ENCODE measurements at places on chromosomes 7 and 10. TPM values are rescaled to one million over a fixed set of nuclear protein-coding genes. Genes with fewer than 3 reads are reported as not detected.

- no peaks in the 10 kb centered on the region for H3K36me3 ChIP-seq
- DNase-seq: no peak
- no peaks in the 10 kb centered on the region for H3K27me3 ChIP-seq
- H3K4me1 ChIP-seq: peaks cover 27% of the 10 kb centered on the region
- H3K27ac ChIP-seq: no peak overlapping the region
Observed at GRCh38 chr10:12193193-12193592, 2.5 kb downstream of the NUDT5 start.

DNA sequence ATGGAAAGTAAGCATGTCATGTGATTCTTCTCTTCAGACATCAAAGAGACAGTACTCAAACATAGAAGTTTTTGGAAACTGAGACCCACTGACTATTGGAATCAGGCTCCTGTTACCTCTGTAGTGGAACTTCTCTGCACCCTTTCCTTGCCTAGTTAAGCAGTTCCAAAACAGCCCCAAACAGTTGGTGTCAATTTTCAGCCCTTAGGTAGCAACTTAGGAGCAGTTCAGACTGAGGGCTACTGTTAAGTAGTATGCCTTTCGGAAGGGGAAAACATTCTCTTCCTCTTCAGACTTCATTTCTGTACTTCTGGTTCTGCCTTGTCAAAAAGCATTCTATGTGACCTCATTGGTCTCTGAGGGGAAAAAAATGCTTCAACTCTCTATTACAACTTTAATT lies 85.7 kb downstream of the ZNF277 start:
- H3K4me1 ChIP-seq: no peaks in the 10 kb centered on the region
- peaks cover 12% of the 10 kb centered on the region for H3K36me3 ChIP-seq
- H3K27ac ChIP-seq: no peak overlapping the region
- H3K27me3 ChIP-seq: no peaks in the 10 kb centered on the region
- H3K4me3 ChIP-seq: no peak overlapping the region
- no peak for DNase-seq

The MNX1 gene
- 0.14 TPM for total RNA-seq

- no peaks in the 10 kb centered on the region for H3K27me3 ChIP-seq
- no peak overlapping the region for H3K27ac ChIP-seq
- no peak for DNase-seq
- H3K4me1 ChIP-seq: no peaks in the 10 kb centered on the region
Observed at GRCh38 chr7:33201821-33202220, 72.5 kb downstream of the BBS9 start.

All from CD4-positive, alpha-beta T cell (primary cell).